ENCODE measurements at places on chromosomes 6 and 20.

DNA sequence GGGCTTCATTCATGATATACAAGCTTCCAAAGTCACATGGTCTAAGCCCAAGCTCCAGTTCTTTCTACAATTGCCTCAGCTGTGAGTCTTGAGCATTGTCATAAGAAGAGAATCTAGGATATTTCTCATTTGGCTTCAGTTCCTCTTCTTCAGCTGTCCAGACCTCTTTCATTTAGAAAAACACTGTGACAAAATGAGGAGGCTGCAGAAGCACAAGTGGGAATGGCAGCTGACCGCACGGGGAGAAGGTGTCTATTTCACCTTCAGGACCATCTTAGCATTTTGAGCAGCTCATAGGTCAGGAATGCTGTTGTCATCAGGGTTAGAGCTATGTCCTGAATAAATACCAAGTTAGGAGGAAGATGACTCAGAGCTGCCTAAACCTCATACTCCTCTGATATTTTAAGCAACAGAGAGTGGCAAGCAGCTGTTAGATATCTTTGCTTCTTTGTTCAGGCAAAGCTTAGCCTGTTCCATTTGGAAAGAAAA is 390.1 kb upstream of the CITED2 start:
- H3K4me1 ChIP-seq, result no peaks in the 10 kb centered on the region
- H3K4me3 ChIP-seq, result no peak overlapping the region
- no peaks in the 10 kb centered on the region for H3K36me3 ChIP-seq
- no peak overlapping the region for H3K27ac ChIP-seq

- H3K27me3 ChIP-seq, result no peaks in the 10 kb centered on the region
- no peak for DNase-seq
- H3K36me3 ChIP-seq, result no peaks in the 10 kb centered on the region
- H3K4me3 ChIP-seq, result no peak overlapping the region
- no peak overlapping the region for H3K27ac ChIP-seq
- H3K4me1 ChIP-seq, result peaks cover 6% of the 10 kb centered on the region
Observed at GRCh38 chr6:135535989-135536414, 38.5 kb upstream of the AHI1 start.

- no peak overlapping the region for H3K27ac ChIP-seq
- H3K36me3 ChIP-seq, result no peaks in the 10 kb centered on the region
- no peak overlapping the region for H3K4me3 ChIP-seq
- DNase-seq, result no peak
Observed at GRCh38 chr6:148351309-148351708, 8.7 kb downstream of the SASH1 start.

GRCh38 chr6:157584036-157584435 is 203.0 kb downstream of the ZDHHC14 start:
- no peaks in the 10 kb centered on the region for H3K36me3 ChIP-seq
- no peak overlapping the region for H3K27ac ChIP-seq
- no peaks in the 10 kb centered on the region for H3K4me1 ChIP-seq
- no peaks in the 10 kb centered on the region for H3K27me3 ChIP-seq

- peaks cover 5% of the 10 kb centered on the region for H3K27me3 ChIP-seq
- no peak for DNase-seq
- H3K27ac ChIP-seq, result no peak overlapping the region
Observed at GRCh38 chr20:36860811-36861624, 14.9 kb upstream of the TLDC2 start.

DNA sequence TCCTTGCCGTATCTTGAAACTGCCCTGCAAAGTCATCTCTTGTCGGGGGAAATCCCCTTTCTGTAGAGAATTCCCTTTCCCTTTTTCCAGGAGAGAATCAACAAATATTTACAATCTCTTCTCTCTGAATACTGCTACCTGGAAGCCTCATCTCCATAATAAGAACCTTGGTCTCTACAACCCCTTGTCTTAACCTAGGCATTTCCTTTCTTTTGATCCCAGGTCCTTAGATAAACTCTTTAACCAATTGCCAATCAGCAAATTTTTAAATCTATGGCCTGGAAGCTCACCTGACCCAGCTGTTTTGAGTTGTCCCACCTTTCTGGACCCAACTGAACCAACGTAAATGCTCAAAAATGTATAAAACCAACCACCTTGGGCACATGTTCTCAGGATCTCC is 30.6 kb upstream of the SEC63 start:
- no peaks in the 10 kb centered on the region for H3K36me3 ChIP-seq
- H3K27ac ChIP-seq, result no peak overlapping the region
- no peak overlapping the region for H3K4me3 ChIP-seq

DNA sequence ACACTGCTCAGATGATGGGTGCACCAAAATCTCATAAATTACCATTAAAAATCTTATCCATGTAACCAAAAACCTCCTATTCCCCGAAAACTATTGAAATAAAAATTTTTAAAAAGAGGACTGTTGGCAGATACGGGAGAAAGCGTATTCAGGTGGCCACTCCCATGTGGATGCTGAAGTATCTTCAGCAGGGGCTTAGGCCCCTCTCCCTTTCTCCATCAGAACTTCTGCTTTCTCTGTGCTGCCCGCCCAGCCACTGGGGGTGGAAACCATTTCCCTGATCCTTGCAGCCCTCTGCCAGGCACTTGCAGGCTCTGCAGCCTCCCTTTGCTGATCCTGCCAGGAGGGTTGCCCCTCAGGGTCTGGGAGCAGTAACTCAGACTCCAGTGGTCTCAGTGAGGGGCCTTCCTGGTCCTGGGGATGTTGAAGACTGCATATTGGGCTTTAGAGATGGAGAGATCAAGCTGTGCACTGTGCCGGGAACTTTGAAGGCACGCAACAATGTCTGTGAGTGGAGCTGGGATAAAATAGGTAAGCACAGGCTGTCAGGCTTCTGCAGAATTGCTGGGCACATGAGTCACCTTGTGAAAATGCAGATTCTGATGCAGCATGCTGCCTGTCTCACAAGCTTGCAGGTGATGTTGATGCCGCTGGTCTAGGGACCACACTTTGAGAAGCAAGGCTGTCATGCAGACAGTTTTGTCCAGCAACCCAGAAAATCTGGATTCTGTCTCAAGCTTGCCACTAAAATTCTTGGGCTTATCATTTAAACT is 59.6 kb downstream of the SLC24A3 start:
- H3K27ac ChIP-seq, result no peak overlapping the region
- H3K4me1 ChIP-seq, result no peaks in the 10 kb centered on the region
- no peak for DNase-seq
- H3K4me3 ChIP-seq, result no peak overlapping the region
- no peaks in the 10 kb centered on the region for H3K36me3 ChIP-seq
- H3K27me3 ChIP-seq, result no peaks in the 10 kb centered on the region

DNA sequence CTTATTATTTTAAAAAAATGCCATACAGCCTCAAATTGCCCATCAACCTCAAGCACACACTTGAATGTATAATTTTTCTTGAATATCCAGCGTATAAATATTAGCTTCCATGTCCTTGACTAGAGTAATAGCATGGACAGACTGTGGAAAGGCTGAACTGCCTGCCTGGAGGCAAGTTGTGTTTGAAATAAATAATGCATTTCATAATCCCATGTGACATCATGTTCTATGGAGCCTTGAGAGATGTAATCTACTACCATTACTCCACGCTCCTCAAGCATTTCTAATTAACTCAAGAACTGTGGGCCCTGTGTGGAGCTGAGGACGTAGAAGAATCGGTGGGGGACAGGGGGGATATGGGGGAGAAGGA is 94.2 kb downstream of the CDS2 start:
- no peak for DNase-seq
- H3K4me3 ChIP-seq, result no peak overlapping the region
- no peaks in the 10 kb centered on the region for H3K36me3 ChIP-seq
- H3K27me3 ChIP-seq, result no peaks in the 10 kb centered on the region
- H3K4me1 ChIP-seq, result no peaks in the 10 kb centered on the region

DNA sequence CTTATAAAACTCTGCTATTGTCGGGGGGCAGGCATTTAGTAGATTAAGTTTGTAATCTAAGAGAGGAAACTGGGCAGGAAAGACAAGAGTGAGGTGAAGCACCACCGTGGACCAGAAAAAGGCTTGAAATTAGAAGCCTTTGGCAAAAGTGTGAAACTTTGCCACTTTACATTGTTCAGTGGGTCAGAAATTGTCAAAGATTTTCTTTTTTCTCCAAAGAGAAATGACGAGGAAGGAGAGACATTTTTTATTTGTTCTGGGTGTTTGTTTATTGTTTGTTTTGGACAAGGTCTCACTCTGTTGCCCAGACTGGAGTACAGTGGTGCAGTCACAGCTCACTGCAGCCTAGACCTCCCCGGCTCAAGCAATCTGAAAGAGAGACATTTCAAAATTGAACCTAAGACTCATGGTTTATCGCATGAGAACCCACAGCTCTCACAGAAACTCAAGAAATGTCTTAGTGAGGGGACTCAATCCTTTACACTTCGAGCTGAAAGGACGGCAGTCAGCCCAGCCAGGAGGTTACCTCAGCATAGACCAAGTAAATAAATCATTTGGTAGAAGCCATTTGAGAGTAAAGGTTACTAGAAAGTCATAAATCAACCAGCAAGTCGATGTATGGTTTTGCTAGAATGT is 262.8 kb upstream of the TAB2 start:
- H3K4me3 ChIP-seq, result no peak overlapping the region
- 0 out of 2 replicates have a peak, but pooled peaks cover under 1% of the 10 kb centered on the region for H3K4me1 ChIP-seq
- H3K27me3 ChIP-seq, result no peaks in the 10 kb centered on the region

GRCh38 chr20:12849225-12849910 is 159.4 kb upstream of the SPTLC3 start:
- H3K36me3 ChIP-seq, result no peaks in the 10 kb centered on the region
- no peaks in the 10 kb centered on the region for H3K27me3 ChIP-seq
- H3K4me3 ChIP-seq, result no peak overlapping the region

DNA sequence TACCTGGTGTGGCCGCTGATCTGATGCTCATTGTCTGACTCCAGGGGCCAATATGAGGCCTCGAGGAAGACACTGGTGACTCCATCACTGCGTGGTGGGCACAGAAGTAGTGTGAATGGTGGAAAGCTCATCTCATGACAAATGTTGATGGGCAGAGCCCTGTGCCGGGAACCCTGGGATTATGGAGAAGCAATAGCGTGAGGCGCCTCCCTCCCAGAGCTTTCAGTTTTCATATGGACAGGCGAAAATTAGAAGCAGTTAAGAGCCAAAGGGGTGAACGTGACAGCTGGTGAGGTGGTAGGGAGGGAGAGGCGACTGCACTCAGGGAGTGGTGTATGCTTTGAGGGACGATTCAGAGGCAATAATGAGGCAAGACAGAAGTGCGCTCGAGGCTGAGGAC is 39.3 kb upstream of the TTPAL start:
- DNase-seq, result no peak
- no peaks in the 10 kb centered on the region for H3K4me1 ChIP-seq
- H3K36me3 ChIP-seq, result no peaks in the 10 kb centered on the region
- no peak overlapping the region for H3K27ac ChIP-seq

GRCh38 chr20:63059684-63060056 is 52.9 kb upstream of the BHLHE23 start:
- no peaks in the 10 kb centered on the region for H3K27me3 ChIP-seq
- no peak for DNase-seq
- no peaks in the 10 kb centered on the region for H3K36me3 ChIP-seq
- H3K4me3 ChIP-seq, result no peak overlapping the region

DNA sequence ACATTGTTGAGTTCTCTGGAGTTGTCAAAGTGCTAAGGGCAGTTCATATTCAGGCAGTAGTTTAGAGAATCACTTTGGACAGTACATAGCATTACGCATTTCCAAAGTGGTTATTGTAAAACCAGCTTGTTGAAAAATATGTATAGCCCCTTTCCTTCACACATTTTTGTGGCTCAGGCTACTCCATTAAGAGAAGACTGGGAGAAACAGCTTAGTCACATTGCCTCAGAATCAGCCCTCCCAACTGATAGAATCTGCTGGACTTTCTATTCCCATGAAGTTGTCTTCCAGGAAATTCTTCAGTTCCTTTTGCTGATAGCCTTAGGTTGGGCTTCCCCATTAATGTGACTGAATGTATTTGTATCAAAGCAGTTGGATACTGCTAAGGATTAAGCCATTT is 39.5 kb upstream of the HDGFL1 start:
- H3K36me3 ChIP-seq, result no peaks in the 10 kb centered on the region
- H3K4me1 ChIP-seq, result no peaks in the 10 kb centered on the region
- DNase-seq, result no peak
- no peak overlapping the region for H3K4me3 ChIP-seq

DNA sequence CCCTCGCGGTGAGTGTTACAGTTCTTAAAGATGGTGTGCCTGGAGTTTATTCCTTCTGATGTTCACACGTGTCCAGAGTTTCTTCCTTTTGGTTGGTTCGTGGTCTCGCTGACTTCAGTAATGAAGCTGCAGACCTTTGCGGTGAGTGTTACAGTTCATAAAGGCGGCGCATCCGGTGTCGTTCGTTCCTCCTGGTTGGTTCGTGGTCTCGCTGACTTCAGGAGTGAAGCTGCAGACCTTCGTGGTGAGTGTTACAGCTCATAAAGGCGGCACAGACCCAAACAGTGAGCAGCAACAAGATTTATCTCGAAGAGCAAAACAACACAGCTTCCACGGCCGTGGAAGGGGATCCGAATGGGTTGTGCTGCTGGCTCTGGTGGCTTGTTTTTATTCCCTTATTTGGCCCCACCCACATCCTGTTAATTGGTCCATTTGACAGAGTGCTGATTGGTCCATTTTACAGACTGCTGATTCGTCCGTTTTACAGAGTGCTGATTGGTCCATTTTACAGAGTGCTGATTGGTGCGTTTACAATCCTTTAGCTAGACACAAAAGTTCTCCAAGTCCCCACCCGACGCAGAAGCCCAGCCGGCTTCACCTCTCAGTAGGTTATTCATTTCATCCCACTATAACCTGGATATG is 48.2 kb upstream of the ARG1 start:
- no peaks in the 10 kb centered on the region for H3K36me3 ChIP-seq
- H3K4me1 ChIP-seq, result no peaks in the 10 kb centered on the region
- H3K4me3 ChIP-seq, result no peak overlapping the region
- no peak overlapping the region for H3K27ac ChIP-seq
- H3K27me3 ChIP-seq, result no peaks in the 10 kb centered on the region

- H3K4me1 ChIP-seq, result no peaks in the 10 kb centered on the region
- H3K27me3 ChIP-seq, result no peaks in the 10 kb centered on the region
- no peak overlapping the region for H3K4me3 ChIP-seq
- no peaks in the 10 kb centered on the region for H3K36me3 ChIP-seq
Observed at GRCh38 chr20:63053432-63054102, 46.8 kb upstream of the BHLHE23 start.

DNA sequence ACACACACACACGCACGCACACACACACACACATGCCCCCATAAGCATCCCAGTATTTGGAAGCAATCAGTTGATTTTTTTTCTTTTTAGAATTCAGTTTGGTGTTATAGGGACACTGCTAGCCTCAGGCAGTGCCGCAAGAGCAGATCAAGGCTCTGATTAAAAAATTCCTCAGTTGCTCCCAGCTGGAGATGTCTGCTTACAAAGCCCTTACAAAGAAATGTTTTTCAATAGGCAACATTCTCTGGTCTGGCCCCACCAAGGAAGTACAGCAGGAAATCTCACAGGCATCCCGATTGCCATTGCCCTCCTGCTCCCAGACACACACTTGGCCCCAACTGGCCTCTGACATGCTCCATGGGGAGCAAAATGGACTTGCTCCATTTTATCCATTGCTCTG is 22.9 kb upstream of the CD83 start:
- no peaks in the 10 kb centered on the region for H3K36me3 ChIP-seq
- no peak overlapping the region for H3K27ac ChIP-seq
- H3K4me3 ChIP-seq, result no peak overlapping the region
- no peaks in the 10 kb centered on the region for H3K4me1 ChIP-seq
- no peaks in the 10 kb centered on the region for H3K27me3 ChIP-seq

- H3K4me3 ChIP-seq, result no peak overlapping the region
- H3K27ac ChIP-seq, result no peak overlapping the region
- H3K27me3 ChIP-seq, result no peaks in the 10 kb centered on the region
- no peaks in the 10 kb centered on the region for H3K36me3 ChIP-seq
- H3K4me1 ChIP-seq, result no peaks in the 10 kb centered on the region
Observed at GRCh38 chr6:46333481-46333880, 157.8 kb downstream of the RCAN2 start.

- H3K27ac ChIP-seq, result peak overlapping the region; percentile 27
- no peak for DNase-seq
- no peak overlapping the region for H3K4me3 ChIP-seq
- H3K4me1 ChIP-seq, result peaks cover 11% of the 10 kb centered on the region
- no peaks in the 10 kb centered on the region for H3K27me3 ChIP-seq
Observed at GRCh38 chr6:134453792-134454510, 136.0 kb upstream of the SGK1 start.
